ENCODE measurements at places on chromosomes 11 and 22.

- DNase-seq = no peak
Measured at GRCh38 chr11:134392953-134393615, 19.0 kb downstream of the B3GAT1 start.

DNA sequence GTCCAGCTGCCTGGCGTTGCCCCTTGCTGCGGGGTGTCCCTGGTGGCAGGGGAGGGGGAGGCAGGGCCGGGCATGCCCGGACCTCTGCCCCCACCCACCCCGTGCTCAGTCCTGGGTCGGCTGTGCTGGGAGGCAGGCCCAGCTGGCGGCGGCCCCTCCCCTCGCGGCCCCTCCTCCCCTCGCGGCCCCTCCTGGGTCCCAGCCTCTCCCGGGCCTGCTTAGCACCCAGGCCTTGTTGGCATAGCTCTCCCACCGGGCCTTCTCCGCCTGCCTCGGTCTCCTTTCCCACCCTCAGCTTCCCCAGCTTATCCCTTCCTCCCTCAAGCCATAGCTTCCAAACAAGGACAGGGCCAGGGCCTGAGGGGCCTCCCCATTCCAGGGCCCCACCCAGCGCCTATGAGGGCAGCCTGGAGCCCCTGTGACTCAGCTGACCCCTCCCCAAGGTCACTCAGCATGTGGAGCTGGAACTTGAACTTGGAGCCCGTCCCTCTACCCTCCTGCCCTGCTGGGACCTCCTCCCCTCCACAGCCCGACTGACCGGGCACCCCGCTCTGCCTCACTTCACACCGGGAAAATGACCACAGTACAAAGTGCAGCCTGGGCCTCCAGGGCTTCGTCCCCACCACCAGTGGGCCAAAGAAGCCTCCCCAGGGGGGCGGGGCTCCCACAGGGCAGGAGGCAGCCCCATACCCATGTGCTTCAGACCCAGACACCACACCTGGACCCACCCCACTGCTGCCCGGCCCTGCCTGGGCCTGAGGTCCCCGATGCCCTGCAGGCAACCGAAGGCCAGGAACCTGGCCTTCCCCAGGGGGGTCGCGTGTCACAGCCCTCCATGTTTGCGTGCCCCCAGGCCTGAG lies 1.2 kb downstream of the EPS8L2 start:
- no peak for DNase-seq

GRCh38 chr11:127485541-127485940 lies 485.0 kb upstream of the KIRREL3 start:
- DNase-seq = no peak

- DNase-seq = no peak
Measured at GRCh38 chr22:49192180-49192856, 635.4 kb downstream of the BRD1 start.

- DNase-seq = no peak
Measured at GRCh38 chr11:128901653-128902514, 10.7 kb downstream of the KCNJ5 start.

DNA sequence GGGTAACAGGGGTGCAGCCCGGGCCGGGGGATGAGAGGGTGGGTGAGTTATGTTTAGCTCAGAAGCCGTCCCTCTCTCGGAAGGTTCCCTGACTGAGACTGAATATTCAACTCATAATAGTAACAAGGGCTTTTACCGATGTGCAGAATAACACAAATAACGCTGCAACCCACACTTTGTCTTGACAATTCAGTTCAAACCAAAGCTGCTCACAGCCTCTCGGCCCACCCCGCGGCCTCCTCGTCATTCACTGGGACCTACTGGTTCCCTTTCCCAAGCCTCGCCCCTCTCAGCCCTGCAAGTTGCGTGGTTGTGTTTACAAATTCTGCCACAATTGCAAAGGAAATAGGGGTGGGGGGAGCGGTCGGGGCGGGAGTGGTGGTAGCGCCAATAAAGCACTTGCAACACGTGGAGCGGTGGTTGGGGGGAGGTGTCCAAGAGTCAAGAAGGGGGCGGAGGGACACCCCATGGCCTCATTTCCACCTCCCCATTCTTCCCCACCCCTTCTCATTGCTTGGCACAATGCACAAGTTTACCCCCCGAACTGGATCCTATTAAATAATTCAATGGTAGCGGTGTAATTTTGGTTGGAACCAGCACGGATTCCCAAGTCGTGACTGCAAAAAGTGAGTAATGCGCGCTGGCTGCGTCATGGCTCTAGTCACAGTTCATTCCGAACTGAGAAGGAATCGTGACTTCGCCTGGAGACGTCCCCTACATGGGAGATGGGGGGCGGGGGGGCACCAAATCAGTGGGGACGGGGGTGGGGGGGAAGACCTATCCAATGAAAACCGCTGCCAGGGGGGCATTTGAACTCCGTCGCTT lies 102.0 kb upstream of the HSD17B12 start:
- DNase-seq = no peak

Measured in activated naive CD8-positive, alpha-beta T cell treated with anti-CD3 and anti-CD28 coated beads for 36 hours (primary cell).